ENCODE measurements at places on chromosomes 3 and 15.

GRCh38 chr15:44045661-44046060 lies 149.4 kb downstream of the FRMD5 start:
- DNase-seq, result no peak

- DNase-seq, result no peak
These were observed 20.1 kb upstream of the ZCWPW2 start for GRCh38 chr3:28328188-28329151.

DNA sequence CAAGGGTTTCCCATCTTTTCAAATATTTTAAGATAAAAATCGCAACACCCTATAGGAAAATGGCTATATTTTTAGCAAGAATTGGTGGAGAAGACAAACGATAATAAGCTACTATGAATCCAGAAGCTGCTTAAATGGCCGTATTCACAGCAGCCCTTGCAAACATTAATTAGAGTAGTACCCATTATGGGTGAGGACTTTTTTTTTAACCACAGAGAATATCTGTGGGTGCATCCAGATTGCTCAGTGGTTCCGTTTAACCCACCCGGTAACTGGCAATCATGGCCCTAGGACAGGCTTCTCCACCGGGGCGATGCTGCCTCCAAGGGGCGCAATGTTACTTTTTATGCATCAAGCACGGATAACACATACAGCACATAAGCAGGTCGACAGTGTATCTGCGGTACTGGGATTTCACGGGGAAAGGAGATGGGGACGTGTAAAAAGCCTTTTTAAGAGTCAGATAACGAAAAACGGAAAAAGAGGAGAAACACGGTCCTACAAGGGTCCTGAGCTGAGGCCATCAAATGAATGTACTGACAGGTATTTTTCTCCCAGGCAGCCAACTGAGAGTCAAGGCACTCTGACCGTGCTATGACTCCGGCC lies 968 bp upstream of the TMEM266 start:
- DNase-seq, result no peak

DNA sequence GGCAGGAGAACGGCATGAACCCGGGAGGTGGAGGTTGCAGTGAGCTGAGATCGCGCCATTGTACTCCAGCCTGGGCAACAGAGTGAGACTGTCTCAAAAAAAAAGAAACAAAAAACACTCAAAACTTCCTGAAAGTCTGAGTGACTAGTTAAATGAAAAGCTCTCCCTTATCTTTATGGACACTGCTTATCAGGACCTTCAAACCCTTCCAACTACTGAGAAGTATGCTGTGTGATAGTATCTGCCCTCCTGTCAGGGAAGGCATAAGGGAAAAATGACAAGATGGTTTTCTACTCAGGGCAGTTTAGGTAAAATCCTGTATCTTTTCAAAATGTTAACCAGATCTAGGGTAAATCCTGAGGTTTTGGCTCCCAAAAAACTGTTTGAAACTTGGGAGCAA lies 21.8 kb downstream of the EMC7 start:
- DNase-seq, result no peak

DNA sequence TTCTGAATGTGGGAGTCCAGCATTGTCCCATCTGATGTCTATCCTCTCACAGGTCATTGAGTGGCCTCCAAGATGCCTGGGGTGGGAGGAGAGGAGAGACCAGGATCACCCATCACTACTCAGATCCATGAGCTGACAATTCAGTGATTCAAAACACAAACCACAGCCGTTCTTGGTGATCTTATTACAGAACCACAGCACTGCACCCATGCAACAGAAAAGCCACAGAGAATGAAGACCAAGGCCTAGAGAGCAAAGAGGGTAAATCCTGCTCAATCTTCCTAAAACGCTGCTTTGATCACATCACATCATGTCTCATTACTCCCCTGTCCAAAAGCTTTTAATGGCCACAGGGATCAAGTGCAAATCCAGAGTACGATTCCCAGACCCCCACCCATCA lies 23.5 kb downstream of the ANP32A start:
- DNase-seq, result no peak

- no peak for DNase-seq
These were observed 28.3 kb upstream of the LSAMP start for GRCh38 chr3:116473602-116474001.

DNA sequence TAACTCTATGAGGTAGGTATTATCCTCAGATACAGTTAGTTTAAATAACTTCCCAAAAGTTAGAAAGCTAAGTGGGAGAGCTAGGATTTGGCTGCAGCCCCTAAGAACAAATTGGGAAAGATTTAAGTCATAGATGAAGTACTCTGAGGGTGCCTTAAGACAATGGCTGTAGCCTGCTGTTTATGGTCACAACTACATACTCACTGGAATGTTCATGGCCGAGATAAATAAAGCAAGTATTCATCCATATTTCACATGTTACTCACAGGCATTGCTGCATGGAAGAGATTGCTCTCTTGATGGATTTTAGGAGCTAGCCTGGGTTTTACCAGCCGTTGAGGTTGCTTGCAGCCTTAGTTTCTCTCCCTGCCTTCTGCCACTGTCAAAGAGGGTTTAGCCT lies 145.0 kb downstream of the CMSS1 start:
- no peak for DNase-seq

DNA sequence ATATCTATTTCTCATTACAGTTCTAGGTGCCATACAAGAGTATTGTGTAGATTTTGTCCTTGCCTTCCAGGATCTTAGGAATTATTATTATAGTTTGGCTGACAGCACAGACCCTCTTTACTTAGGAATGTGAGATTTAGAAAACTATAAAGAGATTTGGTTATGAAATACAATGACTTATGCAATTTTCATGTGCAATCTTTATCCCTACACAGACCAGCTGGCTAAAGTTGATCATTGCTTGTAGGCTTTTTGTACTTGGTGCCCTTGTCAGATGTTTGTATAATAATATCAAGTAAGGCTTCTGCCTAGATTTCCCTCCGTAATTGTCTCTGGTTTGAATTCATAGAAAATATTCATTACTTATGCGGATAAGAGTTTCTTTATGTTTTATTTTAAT lies 174.5 kb upstream of the GAP43 start:
- no peak for DNase-seq

- DNase-seq, result no peak
These were observed 28.4 kb upstream of the ST3GAL6 start for GRCh38 chr3:98734735-98735134.

DNA sequence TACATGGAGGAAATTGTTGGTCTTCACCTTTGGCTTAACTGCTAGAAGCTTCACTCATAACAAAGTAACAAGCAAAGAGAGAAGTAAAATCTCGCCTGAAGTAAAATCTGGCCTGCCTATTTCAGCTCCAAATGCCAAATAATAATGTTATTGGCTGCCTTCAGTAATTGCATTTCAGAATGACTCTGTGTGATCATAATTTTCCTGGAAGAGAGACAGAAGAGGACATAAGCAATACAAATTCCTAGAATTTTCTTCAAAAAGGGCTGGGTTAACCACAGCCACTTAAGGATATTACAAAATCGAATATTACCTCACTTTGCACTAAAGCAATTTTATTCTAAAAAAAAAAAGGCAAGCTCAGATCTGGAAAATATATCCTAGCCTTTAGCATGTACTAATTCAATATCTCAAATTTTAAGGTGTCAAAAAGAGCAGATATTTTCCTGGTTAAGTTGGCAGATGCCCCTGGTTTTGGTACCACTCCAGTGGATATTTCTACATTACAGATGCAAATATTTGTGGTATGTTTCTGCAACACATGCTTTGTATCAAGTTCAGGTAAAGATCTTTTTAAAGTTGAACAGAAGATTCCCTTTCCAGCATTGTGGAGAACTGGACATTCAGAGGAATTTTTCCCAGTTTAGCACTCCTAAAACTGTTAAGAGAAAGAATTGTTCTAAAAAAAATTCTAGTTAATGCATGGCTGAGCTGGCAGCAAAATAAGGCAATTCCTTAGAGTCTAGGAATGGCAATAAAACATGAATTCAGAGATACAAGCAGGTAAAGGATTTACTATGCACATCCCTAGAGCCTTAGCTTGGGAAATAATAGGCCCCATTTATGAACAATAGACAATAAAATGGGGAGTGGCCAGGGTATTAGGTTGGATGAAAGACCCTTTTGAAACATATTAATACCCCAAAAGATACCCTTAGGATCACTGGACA lies 116.7 kb downstream of the STAC start:
- no peak for DNase-seq

- no peak for DNase-seq
These were observed 6.9 kb downstream of the INAFM2 start for GRCh38 chr15:40330368-40330836.

- DNase-seq, result no peak
These were observed 48.1 kb upstream of the GK5 start for GRCh38 chr3:142273501-142273900.

GRCh38 chr3:130870423-130870822 lies 23.5 kb upstream of the ATP2C1 start:
- no peak for DNase-seq

- no peak for DNase-seq
These were observed 28.3 kb upstream of the AP4E1 start for GRCh38 chr15:50880206-50880605.

- DNase-seq, result no peak
These were observed 280.6 kb downstream of the SATB1 start for GRCh38 chr3:18144571-18144970.

GRCh38 chr15:72532991-72533601 lies 59.0 kb downstream of the ARIH1 start:
- DNase-seq, result no peak

- DNase-seq, result no peak
These were observed 303.2 kb upstream of the SOX14 start for GRCh38 chr3:137460944-137461343.

DNA sequence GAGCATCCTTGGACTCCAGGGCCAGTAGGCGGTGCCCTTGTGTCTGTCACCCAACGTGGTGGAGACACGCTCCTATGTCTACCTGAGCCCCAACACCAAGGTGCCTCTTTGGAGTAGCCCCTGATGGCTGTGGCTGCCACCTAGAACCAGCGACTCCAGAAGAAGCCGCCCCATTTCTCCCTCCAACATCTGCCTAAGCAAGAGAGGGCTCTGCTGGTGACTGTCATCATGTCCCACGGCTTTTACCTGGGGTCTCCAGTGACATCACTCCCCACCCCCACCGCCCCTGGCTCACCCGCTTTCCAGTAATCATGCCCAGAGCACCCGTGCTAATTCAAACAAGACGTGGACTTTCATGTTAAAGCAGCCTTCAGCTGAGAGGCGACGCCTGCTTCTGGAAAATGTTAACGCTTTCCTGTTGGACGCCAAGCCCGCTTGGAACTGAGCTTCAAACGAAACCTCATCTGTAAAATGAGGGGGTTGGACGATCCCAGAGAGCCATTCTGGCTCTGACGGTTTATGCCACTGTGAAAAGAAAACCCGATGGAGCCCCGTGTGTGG lies 57.0 kb downstream of the ISG20 start:
- no peak for DNase-seq

DNA sequence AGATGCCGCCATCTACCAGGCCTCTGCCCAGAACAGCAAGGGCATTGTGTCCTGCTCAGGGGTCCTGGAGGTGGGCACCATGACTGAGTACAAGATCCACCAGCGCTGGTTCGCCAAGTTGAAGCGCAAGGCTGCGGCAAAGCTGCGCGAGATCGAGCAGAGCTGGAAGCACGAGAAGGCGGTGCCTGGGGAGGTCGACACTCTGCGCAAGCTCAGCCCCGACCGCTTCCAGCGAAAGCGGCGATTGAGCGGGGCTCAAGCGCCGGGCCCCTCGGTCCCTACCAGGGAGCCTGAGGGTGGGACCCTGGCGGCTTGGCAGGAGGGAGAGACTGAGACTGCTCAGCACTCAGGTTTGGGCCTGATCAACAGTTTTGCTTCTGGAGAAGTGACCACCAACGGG lies 22.6 kb downstream of the ALPK3 start:
- DNase-seq, result no peak

DNA sequence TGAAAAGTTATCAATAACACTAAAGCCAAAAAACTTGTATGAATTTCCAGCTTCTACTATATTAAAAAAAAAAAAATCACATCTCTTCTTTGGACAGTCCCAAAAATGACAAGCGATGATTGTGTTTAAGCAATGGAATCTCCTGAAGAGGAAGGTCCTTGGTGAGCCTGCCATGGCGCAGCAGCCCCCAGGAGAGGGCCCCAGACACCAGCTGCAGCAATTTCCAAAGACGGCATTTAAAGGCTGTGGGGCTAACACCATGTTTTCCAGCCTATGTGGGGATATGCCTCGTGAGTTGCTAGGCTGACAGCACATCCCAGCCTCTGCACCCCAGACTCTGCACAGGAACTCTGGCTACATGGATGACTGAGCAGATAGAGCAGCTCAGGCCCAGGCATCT lies 14.7 kb downstream of the SKIC8 start:
- DNase-seq, result no peak

- no peak for DNase-seq
These were observed 288.8 kb downstream of the CNTN6 start for GRCh38 chr3:1381647-1382036.

DNA sequence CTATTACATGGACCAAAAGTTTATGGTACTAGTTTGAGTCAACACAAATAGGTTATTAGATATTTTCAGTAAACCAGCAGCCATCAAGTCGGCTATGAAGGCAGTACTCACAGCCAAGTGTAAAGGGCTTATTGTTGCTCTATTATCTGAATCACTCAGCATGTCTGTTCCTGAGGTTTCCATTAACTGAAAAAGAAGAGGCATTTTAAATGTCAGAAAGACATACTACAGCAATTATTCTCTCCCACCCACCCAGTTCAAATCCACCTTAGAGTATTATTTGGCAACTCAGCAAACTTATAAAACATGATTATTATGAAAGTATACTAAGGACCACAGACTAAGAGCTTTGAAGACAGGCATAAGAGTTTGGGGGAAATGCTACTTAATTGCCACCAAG lies 93.1 kb downstream of the BTD start:
- no peak for DNase-seq

- no peak for DNase-seq
These were observed 379.7 kb upstream of the EPHA6 start for GRCh38 chr3:96434651-96435050.

DNA sequence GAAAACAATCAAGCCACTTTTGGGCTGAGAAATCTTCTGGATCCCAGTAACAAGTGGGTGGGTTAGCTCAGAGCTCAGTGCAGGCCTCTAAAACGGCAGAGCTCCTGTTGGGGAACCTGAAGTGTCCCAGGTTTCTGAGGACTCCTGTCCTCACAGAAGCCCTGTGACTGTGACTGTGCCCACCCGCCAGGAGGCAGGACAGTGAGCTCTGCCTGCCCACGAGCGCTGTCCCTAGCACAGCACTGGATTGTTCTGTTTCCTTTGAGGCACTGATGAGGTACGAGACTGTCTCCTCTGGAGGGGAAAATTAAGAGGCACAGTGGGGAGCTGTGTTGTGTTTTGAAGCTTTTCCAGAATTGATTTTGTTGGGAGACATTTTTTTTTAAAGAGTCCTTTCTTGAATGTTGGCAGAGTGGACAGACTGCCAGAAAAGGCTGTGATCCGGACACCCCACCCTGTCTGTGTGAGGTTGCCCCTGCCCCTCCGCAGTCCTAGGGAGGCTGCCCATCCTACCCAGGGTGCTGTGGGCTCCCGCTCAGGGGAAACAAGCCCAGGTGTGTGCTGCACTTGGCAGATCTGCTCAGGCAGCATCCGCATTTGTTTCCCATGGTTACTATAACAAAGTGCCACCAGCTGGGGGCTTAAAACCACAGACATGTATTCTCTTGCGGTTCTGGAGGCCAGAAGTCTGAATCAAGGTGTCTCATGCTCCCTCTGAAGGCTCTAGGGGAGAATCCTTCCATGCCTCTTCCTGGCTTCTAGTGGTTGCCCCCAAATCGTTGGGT lies 66.6 kb upstream of the LARS2 start:
- DNase-seq, result no peak
